ENCODE measurements at places on chromosomes 5 and 9. TPM values are rescaled to one million over a fixed set of nuclear protein-coding genes. Genes with fewer than 3 reads are reported as not detected.

- no peak for DNase-seq
Measured at GRCh38 chr5:135051399-135051798, 17.4 kb upstream of the PITX1 start.

The PRUNE2 gene
- 437 TPM for total RNA-seq

- no peak for DNase-seq
Measured at GRCh38 chr5:135729321-135729786, 105.1 kb upstream of the SLC25A48 start.

- DNase-seq = peak; percentile 77
Measured at GRCh38 chr5:142981886-142982820, 212.0 kb downstream of the ARHGAP26 start.

The PTGR1 gene
- 83.7 TPM for total RNA-seq

The GOLPH3 gene
- total RNA-seq = 123 TPM

DNA sequence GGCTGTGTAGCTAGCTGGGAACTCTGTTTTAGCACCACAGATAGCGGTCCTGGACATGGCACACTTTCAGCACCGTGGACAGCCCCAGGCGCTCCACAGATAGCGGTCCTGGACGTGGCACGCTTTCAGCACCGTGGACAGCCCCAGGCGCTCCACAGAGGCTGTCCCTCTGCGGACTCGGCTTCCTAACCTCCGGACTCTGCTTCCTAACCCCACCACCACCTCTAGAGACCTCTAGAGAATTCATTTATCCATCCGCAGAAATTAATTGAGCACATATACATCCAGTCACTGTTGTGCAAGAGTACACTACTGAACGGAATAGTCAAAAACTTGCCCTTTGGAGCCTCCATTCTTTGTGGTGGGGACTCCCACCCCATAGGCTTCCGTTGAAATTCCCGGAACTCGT lies 27.4 kb downstream of the UNC5A start:
- DNase-seq = peak; percentile 89
